ENCODE measurements at places on chromosomes 5 and 9.

DNA sequence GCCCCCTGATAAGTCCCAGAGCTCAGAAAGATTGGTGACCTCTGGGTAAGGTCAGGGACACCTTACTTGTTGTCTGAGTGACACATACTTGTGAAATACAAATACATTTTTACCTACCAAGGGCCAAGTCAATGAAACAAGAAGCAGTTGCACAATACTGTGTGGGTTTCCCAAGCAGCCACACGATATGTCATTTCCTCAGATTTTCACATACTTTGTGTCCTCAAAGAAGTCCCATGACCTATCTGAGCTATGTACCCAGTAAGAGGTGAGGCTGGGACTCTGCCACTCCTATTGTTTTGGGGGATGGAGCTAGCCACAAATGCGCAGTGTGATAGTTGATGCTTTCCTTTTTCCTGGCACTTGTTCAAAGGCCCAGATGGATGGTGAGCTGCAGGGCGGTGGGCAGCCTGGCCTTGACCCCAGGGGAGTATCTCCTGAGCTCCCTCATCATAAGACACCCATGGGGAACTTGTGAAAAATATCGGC lies 4.8 kb upstream of the SLC25A51 start:
- DNase-seq = no peak

DNA sequence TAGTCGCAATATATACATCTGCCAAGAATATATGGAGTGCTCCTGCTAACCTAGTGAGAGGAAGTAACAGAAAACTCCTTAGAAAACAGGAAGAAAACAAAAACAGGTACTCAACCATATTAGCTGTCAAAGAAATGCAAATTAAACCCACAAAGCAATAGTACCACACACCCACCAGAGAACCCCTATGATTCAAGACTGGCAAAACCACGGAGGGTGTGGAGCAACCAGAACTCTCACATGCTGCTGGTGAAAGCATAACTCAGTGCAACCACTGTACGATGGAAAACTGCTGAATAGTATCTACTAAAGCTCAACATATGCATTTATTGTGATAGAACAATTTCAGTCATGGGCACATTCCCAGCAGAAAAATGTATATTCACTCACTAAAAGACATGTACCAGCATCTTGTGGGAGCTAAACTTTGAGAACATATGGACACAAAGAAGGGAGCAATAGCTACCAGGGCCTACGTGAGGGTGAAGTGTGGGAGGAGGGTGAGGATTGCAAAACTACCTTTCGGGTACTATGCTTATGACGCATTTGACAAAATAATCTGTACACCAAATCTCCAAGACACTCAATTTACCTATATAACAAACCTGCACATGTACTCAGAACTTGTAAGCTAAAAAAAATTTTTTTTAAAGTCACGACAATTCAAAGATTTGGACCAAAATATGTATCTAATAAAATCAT lies 34.0 kb downstream of the PTPN3 start:
- DNase-seq = no peak

GRCh38 chr9:124018730-124019697 lies 7.4 kb downstream of the LHX2 start:
- no peak for DNase-seq

GRCh38 chr5:54383941-54384340 lies 71.6 kb upstream of the HSPB3 start:
- DNase-seq = no peak

GRCh38 chr9:87063246-87063645 lies 115.9 kb upstream of the GAS1 start:
- no peak for DNase-seq

DNA sequence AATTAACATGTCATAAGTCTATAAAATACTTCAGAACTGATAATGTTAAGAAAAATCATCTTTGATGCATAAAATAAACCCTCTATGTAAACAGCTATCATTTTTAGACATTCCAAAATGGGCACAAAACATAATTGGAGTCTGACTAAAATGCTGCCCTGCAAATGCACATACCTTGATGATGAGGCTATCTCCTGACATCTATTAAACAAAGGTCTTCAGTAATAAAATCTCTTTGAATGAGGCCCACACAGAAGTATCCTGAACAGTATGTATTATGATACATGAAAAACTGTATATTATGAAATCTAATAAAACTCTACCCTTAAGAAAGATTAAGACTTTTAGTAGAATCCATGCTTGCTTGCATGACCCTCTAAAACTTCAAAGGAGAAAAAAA lies 66.1 kb downstream of the FBXL17 start:
- DNase-seq = no peak

DNA sequence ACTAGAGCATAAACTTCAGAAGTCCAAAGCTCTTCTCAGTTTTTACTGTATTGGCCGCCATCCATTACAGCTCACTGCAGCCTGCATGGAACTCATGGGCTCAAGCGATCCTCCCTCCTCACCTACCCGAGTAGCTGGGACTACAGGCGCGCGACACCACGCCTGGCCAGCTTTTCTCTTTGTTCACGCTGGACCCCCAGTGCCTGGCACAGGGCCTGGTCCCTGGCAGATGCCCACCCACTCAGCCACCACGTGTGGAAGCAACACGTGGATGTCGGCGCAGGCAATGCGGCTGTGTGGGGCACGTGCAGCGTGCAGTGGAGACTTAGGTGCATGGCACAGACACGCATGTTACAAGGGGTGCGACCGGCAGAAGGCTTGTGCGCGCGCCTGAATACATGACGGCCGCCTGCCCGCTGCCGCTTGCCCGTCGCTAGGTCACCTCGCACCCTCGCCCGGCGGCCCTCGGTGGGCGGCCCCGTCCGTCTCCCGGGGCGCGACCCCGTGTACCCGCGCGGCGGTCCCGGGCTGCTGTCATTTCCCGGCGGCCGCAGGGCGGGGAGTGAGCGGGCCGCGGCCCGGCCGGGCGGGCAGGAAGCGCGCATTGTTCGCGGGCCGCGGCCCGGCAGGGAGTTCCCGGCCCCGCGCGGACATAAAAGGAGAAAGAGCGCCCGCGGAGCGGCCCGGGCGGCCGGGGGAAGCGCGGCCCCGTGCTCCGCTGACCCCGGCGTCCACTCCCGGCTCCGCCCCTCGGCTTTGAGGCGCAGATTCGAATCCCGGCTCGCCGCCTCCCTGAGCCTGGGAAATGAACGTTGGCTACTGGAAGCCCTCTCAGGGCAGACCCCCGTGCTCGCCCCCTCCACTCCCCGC lies 24.1 kb upstream of the PTGS1 start:
- no peak for DNase-seq

- DNase-seq = no peak
Observed at GRCh38 chr9:72977670-72978069, 24.8 kb upstream of the ALDH1A1 start.

- DNase-seq = no peak
Observed at GRCh38 chr9:14530841-14531240, 162.4 kb downstream of the ZDHHC21 start.

GRCh38 chr9:27404661-27405060 lies 107.7 kb upstream of the EQTN start:
- DNase-seq = no peak

DNA sequence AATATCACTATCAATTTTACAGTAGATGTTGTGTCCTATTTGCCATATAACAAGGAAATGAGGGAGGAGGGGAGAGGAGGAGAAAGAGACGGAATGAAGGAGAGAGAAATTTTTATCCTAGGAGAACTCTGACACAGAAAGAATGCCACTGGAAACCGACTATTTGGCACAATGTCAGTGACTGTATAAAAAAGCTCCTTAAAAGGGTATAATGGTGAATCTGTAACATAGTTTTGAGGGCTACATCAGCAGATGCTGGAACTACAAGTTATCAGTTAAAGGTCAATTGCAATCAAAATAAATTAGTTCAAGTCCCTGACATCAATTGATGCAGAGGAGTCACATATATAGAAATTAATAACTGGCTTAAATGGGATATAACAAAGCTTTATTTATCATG lies 5.7 kb downstream of the EDIL3 start:
- no peak for DNase-seq

- no peak for DNase-seq
Observed at GRCh38 chr9:81634915-81635516, 54.3 kb downstream of the TLE1 start.

DNA sequence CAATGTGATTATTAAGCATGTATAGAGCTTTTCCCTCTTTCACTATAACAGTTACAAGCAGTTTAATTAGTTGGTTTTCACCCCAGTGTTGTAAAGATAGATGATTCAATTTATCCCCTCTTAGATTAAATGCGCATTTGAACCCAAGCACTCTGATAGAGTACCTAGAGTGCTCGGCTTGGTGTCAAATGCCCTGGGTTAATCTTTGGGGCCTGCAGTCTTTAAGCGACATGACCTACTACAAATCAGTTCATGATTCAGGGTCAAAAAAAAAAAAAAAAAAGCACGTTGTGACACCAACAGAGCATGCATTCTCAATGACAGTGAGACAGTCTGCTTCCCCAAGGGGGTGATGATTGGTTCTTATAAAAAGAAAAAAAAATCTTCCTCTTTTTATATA lies 375.3 kb downstream of the BRINP1 start:
- no peak for DNase-seq

DNA sequence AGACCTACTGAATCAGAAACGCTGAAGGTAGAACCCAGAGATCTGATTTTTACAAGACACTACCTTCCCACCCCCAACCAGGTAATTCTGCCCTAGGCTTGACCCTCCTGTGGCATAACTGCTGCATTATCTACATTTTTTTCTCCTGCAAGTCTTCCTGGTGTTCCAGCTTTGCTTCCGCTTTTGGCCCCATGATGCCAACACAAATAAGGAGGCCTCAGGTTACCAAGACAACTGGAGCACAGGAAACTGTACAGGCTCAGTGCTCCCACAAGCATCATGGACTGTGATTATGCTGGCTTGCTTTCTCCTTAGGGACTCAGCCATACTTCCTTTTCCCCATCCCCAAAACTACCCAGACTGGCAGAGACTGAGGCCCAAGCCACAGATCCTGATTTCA lies 6.6 kb upstream of the MSMP start:
- no peak for DNase-seq

DNA sequence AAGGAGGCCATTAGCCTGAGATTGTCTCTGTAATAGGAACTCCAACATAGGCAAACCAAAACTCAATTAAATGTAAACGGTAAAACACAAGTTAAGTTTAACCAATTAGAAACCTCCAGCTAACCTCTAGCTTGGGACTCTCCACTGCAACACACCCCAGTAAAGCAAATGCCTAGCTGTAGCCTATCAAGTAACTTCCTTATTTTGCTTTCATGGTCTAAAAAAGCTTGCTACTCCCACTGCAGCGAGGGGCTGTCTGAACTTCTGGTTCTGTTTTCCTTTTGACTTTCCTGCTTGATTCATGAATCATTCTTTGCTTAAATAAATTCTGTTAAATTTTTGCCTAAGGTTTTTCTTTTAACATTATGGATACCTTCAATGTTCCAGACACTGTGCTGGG lies 24.4 kb upstream of the C5orf46 start:
- no peak for DNase-seq

- DNase-seq = no peak
Observed at GRCh38 chr5:45109636-45110035, 300.9 kb downstream of the MRPS30 start.

GRCh38 chr5:14581891-14582796 lies 552 bp downstream of the OTULINL start:
- DNase-seq = no peak

GRCh38 chr9:18798508-18799290 lies 234.3 kb downstream of the SAXO1 start:
- no peak for DNase-seq

DNA sequence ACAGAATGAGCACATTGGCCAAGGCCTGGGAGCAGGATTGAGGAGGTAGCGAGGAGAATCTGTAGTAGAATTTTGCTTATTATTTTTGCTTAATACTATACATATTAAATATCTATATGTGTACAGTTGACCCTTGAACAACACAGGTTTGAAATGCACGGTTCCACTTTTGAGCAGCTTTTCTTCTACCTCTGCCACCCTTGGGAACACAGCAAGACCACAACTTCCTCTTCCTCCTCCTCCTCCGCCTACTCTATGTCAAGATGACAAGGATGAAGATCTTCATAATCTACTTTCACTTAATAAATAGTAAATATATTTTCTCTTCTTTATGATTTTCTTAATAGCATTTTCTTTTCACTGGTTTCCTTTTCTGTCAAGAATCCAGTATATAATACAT lies 541.4 kb downstream of the KCTD16 start:
- no peak for DNase-seq

DNA sequence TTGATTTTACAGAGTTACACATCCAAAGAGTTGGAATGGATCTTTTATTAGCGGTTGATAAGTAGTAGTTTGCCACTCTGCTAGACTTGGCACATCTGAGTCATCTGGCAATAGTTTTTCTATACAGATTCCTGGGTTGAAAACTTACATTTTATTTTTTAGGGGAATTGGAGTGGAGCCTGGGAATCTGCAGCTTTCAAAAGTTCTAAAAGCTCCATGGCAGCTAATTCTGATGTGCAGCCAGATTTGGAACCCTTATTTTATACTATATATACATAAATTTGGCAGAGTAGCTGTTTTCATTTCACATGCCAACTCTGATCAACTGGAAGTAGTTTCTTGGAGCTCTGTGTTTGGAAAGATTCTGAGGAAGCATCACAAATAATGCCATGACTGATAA lies 715.5 kb downstream of the TLR4 start:
- DNase-seq = no peak

GRCh38 chr9:72509635-72510034 lies 11.8 kb upstream of the TMC1 start:
- DNase-seq = no peak

- DNase-seq = no peak
Observed at GRCh38 chr5:134290443-134290842, 64.6 kb upstream of the PPP2CA start.

- no peak for DNase-seq
Observed at GRCh38 chr9:14424983-14425382, 111.0 kb upstream of the NFIB start.

GRCh38 chr9:121701736-121702261 lies 50.4 kb downstream of the DAB2IP start:
- DNase-seq = no peak

GRCh38 chr9:134192951-134193731 lies 28.8 kb upstream of the RNU6ATAC start:
- no peak for DNase-seq

GRCh38 chr5:74094096-74094781 lies 468.2 kb downstream of the ARHGEF28 start:
- no peak for DNase-seq

GRCh38 chr5:58543723-58544122 lies 39.2 kb upstream of the RAB3C start:
- DNase-seq = no peak

DNA sequence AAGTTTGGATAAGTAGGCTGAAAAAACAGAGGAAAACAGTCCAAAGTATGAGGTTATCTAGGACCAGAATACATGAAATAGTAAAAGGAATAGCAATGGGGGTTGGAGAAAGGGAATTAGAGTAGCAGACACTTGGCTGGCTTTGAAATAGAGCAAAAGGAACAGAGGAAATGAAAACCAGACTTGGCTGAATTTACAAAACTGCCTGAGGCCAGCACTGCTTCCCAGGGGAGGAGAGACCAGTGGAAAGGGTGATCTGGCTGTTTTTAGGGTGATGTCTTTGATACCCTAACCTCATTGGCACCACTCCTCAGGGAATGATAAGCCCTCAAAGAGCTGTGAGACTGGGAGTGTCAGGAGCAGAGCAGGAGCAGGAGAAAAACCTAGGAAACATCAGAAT lies 413.4 kb upstream of the SLC30A5 start:
- DNase-seq = no peak

GRCh38 chr5:101288633-101289032 lies 385.6 kb upstream of the ST8SIA4 start:
- no peak for DNase-seq

- peak; percentile 27 for DNase-seq
Observed at GRCh38 chr5:16776611-16777251, 159.4 kb downstream of the MYO10 start.

Data from midbrain (tissue), 1 donor.